ENCODE measurements at places on chromosomes 7 and 10.
A peak's percentile ranks its signal among the peaks of the same experiment; 100 is the strongest.

- no peak for DNase-seq
These were observed 14.6 kb upstream of the AZGP1 start for GRCh38 chr7:99990460-99990852.

- DNase-seq = no peak
These were observed 22.5 kb downstream of the CFTR start for GRCh38 chr7:117502331-117502730.

- no peak for DNase-seq
These were observed 577.0 kb upstream of the DPP6 start for GRCh38 chr7:153475239-153475638.

- DNase-seq = peak; percentile 52
These were observed 42.6 kb downstream of the SHH start for GRCh38 chr7:155769701-155770100.

DNA sequence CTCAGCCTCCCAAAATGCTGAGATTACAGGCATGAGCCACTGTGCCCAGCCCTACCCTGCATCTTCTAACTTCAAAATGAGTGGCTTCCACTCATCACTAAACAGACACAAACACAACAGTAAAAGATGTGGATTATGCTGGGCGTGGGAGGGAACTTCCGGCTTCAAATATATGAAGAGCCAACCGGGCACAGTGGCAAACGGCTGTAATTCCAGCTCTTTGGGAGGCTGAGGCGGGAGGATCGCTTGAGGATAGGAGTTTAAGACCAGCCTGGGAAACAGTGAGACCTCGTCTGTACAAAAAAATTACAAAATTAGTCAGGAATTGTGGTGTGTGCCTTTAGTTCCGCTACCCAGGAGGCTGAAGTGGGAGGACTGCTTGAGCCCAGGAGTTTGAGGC lies 92.2 kb upstream of the GNA12 start:
- no peak for DNase-seq

DNA sequence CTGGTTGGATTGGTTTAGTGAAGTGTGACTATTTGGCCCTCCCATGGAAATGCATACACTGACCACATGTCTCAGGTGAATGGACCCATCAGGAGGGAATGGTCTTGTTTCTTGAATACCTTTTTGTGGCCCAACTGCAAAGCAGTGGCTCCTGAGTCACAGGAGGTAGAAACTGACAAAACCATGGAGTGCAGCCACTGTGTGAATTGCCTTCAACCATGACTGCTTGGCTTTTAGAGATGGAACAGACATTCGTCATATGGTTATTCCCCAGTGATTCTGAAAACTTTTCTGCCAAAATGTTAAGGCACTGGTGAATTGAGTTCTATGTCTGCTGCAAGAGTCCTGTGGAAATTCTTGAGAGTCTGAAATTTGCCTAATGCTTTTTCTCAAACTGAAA lies 64.7 kb downstream of the CDK14 start:
- no peak for DNase-seq

- no peak for DNase-seq
These were observed 596.6 kb downstream of the GRM8 start for GRCh38 chr7:126656165-126656564.

DNA sequence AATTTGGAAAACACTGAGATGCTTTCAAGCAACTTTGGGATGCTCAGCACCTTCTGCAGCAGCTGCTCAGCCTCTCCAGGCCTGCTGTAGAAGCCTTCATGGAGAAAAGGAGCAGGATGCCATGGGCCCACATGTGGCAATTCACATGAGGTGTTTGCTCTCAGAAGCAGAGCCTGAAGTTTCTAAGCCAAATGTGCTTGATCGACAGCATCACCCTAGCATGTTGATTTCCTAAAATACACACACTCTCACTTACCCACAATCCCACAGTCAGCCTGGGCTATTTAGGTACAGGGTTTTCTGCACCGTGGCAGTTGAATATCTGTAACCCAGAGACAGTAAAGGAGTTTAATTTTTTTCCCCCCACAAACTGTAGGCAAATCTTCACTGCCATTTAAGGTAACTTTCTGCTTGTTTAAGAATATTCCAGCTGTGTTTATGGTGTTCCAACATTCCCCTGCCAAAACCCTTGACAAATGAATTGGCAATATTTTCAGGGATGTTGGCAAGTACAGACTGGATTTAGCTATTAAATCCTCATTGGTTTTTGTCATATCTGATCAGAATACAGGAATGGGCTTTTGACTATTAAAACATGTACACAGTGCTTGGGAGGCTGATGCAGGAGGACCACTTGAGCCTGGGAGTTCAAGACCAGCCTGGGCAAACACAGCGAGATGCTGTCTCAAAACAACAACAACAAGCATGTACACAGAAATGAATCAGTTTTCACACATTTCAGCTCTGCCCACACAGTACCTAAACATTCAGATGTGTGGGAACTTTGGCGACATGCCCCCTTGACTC lies 244.2 kb downstream of the CELF2 start:
- DNase-seq = no peak

DNA sequence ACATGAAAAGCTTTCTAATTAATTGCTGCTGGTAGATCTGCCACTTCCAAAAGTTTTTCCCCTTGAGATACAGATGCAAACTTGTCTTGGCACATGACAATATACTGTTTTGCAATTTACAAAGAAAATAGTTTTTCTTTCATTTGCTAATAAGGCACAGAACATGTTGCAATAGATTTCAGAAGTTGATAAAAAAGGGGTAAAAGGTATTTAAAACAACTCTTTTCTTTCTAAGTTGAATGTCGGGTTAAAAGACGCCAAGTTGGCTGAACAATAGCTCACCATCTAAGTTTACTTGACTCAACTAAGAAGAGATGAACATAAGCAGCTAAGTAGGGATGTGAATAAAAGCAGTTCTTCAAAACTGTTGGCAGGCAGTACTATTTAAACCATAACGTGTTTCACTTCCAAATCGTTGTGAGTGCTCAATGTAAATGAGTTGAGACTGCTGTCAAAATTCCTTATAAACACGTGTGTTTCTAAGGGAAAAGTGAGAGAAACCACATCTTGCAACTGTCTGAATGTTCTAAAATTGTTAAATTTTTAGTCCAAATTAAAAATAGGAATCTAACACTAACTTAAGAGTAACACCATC lies 14.5 kb upstream of the THSD7A start:
- DNase-seq = no peak

DNA sequence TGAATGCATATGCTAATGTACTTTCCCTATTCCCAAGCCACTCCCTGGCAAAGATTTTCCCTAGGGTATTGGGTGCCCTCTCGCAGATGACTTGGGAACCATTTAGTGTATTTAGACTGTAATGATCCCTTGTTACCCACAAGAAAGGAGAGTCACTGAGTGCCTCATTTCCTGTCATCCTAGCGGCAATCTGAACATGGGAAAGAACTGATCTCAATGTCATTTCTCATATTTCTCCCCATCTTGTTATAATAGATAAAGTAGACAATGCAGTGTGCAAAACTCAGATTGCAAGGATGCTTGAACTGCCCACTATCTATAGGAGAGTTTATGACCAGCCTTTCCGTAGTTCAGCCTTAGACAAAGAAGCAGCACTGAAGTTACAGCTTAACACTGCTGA lies 123.3 kb downstream of the MICU1 start:
- DNase-seq = peak; percentile 14

GRCh38 chr7:40520986-40521738 lies 386.4 kb downstream of the SUGCT start:
- DNase-seq = no peak
